Heart left ventricle (tissue), 16 donors: ENCODE measurements at places on chromosomes 6 and 20.

DNA sequence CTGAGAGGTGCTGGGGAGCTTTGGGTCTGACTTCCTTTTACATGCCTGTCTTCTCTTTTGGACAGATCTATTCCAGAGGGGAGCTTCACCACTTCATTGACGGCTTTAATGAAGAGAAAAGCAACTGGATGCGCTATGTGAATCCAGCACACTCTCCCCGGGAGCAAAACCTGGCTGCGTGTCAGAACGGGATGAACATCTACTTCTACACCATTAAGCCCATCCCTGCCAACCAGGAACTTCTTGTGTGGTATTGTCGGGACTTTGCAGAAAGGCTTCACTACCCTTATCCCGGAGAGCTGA lies 13.1 kb downstream of the PRDM1 start:
- DNase-seq: no peak

- no peak for DNase-seq
These were observed 527 bp downstream of the TOMM34 start for GRCh38 chr20:44959638-44960102.

DNA sequence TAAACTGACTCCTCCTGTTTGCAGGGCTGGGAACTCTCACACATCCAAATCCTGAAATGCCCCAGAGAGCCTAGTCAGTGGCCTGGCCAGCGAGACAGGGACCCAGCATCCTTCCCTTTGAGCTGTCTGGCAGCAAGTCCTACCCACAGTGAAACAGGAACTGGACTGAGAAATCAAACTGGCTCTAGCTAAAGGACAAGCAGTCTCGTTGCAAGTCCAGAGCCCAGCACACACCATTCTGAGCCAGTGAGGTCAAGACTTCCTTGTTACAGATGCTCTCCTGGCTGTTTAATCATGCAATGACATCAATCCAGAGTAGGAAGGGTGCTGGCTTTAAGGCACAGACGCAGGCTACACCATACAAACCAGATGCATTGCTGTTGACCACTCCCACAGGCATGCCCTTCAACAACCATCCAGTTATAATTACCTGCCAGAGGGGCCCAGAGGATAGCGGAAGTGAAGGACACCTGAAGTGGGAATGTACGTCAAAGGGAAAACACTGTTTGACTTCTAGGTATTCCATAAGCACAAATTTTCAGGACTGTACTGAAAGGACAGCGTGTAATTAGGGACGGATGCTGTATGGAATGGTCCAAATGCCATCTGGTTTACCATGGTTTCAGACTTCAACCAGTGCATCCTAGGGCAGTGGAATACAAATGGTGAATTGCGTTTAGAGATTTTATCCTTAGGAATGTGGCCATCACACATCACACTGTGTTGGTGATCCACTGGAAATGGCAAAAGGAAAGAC lies 114.4 kb downstream of the SLC23A2 start:
- DNase-seq: no peak

- no peak for DNase-seq
These were observed 272.9 kb upstream of the FERMT1 start for GRCh38 chr20:6395695-6396094.

DNA sequence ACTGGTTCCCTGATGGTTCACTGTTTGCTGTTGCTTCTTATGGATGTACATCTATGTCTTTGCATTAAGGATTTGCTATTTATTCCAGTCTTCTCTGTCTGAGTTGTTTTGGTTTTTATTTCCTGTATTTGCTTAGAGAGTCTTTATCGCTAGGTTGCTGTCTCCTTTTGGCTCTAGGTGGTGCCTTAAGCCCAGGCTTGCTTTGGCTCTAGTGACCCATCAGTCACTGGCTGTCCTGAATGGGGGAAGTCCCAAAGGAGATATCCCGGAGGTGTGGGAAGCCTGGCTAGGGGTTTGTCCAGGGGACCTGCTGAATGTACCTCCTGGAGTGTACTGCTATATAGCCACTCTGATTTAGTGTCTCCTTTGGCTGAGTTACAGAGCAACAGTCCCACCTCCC lies 53.4 kb downstream of the MCHR2 start:
- no peak for DNase-seq

- DNase-seq: no peak
These were observed 10.5 kb downstream of the STMN3 start for GRCh38 chr20:63642527-63643247.

DNA sequence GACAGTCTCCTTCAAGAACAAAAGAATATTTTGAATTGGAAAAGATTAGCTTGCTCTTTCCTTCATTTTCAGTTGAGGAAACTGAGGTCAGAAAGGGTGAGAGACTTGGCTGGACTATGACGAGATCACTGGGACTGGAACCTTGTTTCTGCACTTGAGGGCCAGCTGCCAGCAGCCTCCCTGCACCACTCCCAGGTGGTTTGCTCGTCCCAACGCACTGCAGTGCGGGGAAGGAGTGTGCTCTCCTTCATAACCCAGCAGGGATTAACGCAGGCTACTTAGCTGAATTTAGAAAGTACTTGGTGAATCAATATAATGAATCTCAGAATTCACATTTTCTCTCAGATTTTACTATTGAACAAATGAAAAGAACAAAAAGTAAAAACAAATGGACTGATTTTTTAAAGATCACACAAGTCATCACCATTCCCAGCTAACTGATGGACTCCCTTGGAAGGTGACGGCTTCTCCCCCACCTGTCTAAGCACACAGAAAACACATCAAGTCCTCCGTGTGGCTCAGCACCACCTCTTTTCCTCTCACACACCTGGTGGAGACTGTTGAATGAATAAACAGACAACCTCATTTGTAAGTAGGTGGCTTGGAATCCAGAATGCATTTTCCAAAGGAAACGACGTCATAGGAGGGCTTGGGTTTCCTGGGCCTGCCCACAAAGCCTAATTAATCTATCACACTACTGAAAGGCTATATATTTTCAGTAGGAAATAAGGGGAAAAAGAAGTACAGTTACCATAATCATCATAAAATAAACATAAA lies 121.0 kb downstream of the QRSL1 start:
- DNase-seq: no peak

DNA sequence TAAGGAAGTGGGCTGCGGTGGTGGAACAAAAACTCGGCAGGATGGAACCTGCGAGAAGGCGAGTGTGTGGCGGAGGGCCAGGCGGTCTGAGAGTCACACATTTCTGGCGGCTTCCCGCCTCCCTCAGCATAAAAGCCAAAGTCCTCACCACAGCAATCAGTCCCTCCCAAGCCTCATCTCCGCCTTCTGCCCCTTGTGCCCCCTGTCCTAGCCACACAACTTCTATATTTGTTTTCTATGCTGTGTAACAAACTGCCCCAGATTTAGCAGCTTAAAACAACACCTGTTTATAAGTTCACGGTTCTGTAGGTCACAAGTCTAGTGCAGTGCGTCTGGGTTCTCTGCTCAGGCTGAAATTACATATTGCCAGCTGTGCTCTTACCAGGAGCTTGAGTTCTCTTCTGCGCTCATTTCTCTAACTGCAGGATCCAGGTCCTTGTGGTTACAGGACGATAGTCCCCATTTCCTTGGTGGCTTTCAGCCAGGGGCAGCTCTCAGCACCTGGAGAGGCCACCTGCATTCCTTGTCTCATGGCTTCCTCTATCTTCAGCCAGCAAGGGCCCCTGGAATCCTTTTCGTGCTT lies 11.7 kb upstream of the SPO11 start:
- DNase-seq: no peak

DNA sequence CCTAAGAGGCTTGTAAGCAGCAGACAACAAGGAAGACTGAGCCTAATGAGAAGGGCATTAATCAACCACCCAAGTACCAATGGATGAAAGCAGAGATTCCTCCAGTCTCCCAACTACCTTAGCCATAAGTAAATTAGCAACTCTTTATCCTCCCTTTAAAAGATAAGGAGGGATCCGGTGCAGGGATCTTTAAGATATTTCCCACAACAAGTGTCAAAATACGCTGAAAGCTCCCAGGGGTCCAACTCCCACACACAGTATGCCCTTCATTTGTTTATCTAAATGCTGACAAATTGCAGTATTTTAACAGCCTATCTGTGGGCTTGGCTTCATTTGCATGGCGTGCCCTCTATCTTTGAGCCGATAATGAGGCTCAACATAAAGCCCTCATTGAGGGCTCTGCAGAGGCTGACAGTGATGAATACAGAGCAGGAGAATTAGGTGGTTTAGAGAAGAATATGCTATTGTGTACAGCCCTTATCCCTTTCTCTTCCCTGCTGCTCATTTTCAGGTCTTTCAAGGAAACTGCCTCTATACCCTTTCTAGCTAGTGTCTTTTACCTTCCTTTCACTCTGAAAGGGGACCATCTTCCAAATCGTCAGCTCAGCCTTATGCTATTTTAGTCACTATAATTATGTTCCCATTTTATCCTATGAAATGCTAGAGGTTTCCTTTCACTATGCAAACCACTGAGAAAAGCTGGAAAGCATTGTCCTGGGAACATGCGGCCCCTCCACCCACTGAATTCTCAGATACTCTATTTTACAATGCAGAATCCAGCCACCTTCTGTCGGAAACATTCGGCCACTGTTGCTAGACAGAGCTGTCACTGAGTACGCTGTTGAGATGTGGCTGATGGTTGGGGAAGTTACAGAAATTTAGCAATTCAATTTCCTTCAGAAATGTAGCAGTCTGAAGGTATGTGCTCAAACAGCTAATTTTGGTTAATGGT lies 575.2 kb upstream of the JAG1 start:
- no peak for DNase-seq
